ENCODE measurements at places on chromosomes 7 and 10.

DNA sequence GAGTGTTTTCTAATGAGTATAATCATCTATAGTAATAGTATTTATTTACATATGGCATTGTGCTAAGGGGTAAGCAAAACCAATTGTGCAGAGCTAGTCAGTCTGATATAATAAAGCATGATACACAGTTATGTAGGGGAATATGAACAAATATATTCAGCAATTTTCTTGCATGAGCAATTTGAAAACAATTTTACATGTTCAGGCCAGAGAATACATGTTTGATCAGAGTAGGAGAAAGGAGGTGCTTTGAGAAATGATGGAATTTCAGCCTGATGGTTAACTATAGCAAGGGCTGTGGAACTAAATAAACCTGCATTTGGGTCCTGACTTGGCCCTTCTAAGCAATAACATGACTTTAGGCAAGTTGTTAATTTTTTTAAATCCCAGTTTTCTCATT is 214.5 kb downstream of the TWIST1 start:
- DNase-seq, result no peak

DNA sequence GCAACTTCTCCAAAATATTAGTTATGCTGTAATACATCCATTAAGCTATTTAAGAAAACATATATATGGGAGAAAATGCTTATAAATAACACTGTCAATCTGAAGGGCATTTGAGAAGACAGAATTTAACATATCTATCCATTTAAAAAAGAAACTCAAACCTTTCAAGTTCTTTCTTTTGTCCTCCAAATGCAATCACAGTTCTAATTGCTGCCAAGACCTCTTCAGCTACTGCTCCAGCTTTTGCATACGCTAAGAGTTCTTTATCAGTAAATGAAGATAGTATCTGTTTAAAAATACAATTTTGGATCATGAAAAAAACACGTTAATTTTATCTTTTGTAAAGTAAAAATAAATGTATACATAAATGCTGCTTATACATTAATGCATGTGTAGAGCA is 39.6 kb downstream of the ABCB1 start:
- DNase-seq, result no peak

DNA sequence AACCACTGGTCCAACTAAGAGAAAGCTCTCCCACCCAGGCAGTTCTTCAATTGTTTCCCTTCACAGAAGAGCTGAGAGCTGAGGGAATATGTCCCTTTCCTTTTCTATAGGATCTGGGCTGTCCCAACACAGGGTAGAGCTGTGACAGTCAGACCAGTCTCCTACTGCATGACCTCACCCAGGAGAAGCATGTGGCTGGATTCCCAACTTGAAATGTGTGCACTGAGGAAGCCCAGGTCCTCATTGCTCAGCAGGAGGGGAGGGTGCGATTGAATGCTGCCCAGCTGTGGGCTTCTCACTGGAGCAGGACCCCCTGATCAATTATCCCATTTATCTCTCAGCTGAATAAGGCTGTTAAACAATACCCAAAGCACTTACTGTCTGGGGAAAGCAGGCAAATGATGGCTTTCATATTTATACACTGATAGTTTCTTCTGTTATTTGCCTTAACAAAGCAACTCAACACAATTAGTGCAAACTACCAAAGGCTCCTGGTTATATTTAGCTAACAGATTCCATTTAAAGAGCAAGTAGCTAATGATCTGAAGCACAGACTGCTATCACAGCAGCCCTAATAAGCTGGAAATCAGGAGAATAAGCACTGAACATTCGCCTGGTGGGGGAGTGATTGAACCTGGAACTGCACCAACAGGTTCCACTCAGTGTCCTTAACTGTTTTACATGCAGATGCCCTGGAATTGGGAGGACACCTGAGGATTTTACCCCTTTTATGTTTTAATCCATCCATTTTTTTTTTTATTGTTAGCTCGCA is 508.8 kb downstream of the CCSER2 start:
- no peak for DNase-seq

GRCh38 chr10:99080275-99080945 is 155.2 kb downstream of the HPSE2 start:
- no peak for DNase-seq

- DNase-seq, result no peak
These were observed 115.1 kb downstream of the C10orf105 start for GRCh38 chr10:71604324-71605018.

DNA sequence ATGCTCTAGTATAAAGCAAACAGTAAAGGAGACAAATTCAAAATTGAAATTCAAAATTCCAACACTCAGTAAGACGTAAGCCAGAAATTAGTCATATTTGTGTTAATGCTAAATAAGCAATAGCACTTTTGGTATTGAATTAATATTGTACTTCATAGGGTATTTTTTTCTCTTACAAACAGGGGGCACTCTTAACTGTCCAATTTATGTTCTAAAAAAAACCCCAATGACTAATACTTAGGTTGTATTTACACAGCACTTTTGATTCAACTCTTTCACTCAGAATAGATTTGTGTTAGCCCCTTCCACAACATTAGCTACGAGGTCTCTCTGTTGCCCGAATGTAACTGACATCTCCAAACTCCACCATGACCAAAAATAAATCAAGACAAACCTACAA is 284.9 kb upstream of the COBL start:
- no peak for DNase-seq

All from omental fat pad (tissue), 4 donors.